ENCODE measurements at places on chromosomes 7 and 10. TPM values are rescaled to one million over a fixed set of nuclear protein-coding genes. Genes with fewer than 3 reads are reported as not detected.

DNA sequence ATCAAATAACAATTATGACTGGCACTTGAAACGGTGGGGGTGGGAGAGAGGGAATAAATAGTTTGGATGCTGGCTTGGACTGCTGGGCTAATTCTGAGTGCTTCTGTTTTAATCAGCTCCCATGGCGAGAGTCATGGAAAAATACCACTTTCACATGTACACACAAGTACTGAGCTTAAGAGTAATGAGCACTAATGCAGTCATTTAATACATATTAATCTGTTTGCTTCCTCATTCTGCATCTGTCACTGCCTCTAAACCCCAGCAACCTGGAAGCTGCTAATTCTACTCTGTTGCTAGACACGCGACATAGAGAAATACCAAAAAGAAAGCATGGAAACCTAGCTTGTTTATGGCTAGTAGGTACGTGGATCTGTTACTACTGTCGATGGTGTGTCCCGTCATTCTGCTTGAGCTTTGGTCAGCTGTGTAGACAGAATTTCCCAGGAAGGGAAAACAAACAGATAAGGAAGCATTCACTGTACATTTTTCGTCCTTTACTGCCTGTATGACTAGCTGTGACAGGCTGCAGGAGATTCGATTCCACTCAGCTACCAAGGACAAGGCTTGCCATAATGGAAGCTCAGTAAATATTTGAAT lies 238.8 kb downstream of the BAMBI start:
- DNase-seq: no peak

GRCh38 chr7:103821092-103821491 lies 168.4 kb downstream of the RELN start:
- no peak for DNase-seq

DNA sequence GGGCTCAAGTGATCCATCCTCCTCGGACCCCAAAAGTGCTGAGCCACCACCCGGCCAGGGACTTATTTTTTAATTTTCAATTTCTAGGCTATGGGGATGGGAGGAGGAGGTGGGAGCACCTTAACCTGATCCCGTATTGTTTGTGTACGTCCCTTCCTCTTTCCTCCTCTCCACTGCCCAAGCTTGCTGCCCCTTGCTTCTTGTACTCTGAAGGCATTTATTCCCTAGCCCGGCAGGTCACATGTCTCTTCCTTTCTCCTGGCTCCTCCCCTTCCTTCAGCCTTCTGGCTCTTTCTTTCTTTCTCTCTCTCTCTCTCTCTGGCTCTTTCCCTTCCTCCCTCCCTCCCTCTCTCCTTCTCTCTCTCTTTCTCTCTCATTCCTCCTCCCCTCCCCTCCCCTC lies 56.0 kb downstream of the COL26A1 start:
- no peak for DNase-seq

GRCh38 chr7:16095171-16095950 lies 326.0 kb downstream of the CRPPA start:
- DNase-seq: peak; percentile 93

GRCh38 chr10:56266120-56266519 lies 94.9 kb downstream of the ZWINT start:
- no peak for DNase-seq

- DNase-seq: no peak
These were observed 610.3 kb downstream of the PTPRN2 start for GRCh38 chr7:157977306-157977705.

Gene IFIT1
- total RNA-seq: 20.5 TPM

Gene NRCAM
- total RNA-seq: 8.9 TPM

- peak; percentile 85 for DNase-seq
These were observed at the start of gene DKK1 for GRCh38 chr10:52313933-52314821. DKK1 (plus strand) TSS chr10:52314281; CDS start chr10:52314435, 154 bp downstream.

- DNase-seq: no peak
These were observed 29.6 kb downstream of the PCBD1 start for GRCh38 chr10:70858759-70859158.

DNA sequence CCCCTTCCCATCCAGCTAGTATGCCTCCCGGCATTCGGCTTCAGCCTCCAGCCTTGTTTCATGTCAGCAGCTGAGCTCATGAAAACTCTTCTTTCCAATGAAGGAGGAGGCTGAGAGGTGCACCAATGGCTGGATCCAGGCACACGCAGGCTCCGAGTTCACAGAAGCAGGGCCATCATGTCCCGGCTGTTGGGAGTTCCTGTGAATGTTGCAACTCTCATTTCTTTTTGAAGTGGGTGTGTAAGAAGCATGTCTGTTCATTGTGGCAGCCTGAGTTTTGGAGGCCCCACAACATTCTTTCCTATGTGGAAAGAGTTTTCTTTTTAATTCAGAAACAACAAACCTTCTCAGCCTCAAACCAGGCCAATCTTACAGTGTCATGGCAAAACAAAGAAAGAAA lies 89.7 kb downstream of the PTPRE start:
- peak; percentile 58 for DNase-seq

GRCh38 chr7:99004216-99004615 lies 125.9 kb downstream of the TRRAP start:
- no peak for DNase-seq

GRCh38 chr10:104899779-104900178 lies 258.7 kb downstream of the SORCS3 start:
- DNase-seq: no peak

- no peak for DNase-seq
These were observed at the start of gene CPA2 for GRCh38 chr7:130266258-130266960. CPA2 (plus strand) TSS chr7:130266863; CDS start chr7:130266882, 19 bp downstream.

DNA sequence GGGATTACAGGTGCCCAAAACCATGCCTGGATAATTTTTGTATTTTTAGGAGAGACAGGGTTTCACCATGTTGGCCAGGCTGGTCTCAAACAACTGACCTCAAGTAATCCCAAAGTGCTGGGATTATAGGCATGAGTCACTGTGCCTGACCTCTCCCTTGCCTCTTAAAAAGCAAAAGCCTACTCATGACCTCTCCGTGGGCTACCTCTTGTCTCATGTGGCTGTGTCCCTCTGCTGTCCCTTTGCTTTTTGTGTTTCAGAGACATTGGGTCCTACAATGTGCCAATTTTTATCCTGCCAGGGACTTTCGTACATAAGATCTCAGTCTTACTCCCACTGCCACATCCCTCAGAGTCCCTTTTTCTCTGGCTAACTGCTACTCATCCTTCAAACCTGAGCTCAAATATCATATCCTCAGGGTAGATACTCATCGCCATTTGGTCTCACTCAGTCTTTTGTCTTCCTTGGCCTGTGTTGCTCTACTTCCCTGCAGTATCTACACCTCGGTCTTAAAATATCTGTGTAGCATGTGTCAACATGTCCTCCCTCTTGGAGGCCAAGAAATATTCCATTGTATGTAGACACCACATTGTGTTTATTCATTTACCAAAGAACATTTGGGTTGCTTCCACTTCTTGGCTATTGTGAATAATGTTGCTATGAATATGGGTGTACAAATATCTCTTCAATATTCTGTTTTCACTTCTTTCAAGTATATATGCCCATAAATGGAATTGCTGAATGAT lies 465.0 kb upstream of the KLF6 start:
- no peak for DNase-seq

- no peak for DNase-seq
These were observed 935.3 kb upstream of the PHF14 start for GRCh38 chr7:10038351-10038750.

Gene NRG3
- 0.72 TPM for total RNA-seq

Gene NAT16
- total RNA-seq: 1.2 TPM

- no peak for DNase-seq
These were observed 112.3 kb downstream of the CACNA2D1 start for GRCh38 chr7:82331234-82331633.

DNA sequence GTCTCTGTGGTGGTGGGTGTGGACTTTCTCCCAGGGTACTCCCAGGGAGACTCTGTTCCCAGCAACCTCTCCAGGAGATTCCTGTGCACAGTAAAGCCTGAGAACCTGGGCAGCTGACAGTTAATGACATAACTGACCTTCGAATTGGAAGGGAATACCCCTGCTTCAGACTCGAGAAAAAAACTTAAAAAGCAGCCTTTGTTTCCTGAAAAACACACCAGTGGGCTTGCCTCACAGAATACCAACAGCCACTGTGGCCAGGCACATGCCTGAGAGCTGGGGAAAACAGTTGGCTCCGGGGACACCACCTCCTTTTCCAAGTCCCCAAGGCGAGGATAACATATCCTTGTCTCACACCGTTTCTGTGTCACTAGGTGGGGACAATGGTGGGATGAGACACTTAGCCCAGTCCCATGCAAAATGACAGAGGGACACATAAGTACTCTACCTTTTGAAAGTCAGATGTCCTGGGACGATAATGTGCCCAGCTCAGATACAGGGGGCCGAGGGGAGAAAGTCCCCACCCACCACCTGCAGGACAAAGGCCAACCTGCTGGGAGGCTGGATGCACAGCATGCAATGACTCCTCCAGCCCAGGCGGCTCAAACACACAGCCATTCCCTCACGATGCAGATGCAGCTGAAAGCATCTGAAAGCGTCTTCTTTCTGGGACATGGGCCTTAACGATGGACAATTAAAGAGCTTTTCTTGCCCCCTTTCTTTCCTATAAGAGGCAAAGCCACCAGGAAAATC lies 65.6 kb downstream of the HIPK2 start:
- no peak for DNase-seq

DNA sequence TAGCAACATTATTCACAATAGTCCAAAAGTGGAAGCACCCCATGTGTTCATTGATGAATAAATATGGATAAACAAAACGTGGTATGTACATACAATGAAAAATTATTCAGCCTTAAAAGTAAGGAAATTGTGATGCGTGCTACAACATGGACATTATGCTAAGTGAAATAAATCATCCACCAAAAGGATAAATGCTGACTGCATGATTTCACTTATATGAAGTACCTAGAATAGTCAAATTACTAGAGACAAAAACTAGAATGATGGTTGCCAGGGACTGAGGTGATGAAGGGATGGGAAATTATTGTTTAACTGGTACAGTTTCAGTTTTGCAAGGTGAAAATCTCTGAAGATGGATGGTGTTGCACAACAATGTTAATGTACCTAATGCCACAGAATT lies 56.6 kb downstream of the THSD7A start:
- no peak for DNase-seq

DNA sequence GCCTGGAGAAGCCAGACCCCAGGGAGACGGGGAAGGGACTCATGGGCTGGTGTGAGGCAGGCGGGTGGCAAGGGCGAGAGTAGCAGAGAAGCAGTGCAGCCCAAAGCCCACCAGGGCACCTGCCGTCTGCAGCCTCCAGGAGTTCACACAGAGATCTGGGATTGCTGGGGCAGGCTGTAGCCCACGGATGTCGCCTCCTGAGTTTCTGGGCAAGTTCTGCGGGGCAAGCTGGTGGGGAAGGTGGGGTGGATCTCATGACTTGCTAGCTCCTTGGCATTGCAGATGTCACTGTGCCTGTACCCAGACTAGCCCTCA lies 6.0 kb downstream of the ADCK2 start:
- no peak for DNase-seq

- no peak for DNase-seq
These were observed 41.0 kb downstream of the NRAP start for GRCh38 chr10:113622831-113623230.

Gene GIMAP6
- total RNA-seq: 8.7 TPM

Gene POR
- 71.5 TPM for total RNA-seq

GRCh38 chr10:30977385-30977784 lies 54.3 kb downstream of the ZNF438 start:
- no peak for DNase-seq

Gene WNT8B
- 0.72 TPM for total RNA-seq

DNA sequence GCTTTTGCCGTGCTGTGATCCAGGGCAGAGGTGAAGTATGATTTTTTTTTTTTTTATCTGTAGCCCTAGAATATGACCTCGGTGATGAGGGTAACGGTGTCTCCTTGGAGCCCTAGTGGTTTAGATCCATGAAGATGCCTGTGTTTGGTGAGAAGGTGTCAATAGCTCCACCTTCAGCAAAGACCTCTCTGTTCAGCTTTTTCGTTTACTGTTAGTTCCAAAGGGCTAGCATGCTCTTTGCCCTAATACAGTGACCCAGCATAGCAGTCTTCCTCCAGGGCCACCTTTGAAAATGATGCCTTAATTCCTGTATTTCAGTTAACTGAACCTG lies 746 bp upstream of the MRPS16 start:
- DNase-seq: no peak

- DNase-seq: no peak
These were observed 198.7 kb downstream of the AHR start for GRCh38 chr7:17497136-17497535.

DNA sequence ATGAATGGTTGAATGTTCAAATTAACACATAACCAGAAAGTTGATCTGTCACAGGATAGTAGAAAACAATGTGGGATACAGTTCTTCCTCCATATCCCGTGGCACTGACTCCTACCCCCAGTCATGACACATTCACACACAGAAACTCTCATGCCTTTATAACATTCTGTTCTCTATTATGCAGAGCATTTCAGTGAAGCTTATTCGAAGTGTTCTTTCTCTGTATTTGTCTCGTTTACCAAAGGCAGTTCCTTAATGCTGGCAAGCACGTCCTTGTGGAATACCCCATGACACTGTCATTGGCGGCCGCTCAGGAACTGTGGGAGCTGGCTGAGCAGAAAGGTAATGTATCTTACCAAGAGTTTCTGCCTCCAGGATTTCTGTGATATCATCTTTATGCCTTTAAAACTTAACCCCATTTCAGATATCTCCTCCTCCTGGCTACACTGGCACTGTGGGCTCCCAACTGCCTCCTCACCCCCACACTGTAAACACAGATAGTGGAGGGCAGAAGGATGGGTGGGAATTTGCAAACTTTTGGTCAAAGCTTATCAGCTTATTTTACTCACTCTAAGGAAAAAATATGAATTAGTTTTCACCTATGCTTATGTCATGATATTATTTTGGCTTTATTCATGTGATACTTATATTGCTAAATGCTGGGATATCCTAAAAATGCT lies 34.1 kb downstream of the BLVRA start:
- DNase-seq: no peak

Measured in umbilical cord (tissue), 2 donors.